NCI-H1694 (cell line): ENCODE measurements at places on chromosomes 3 and 15.

GRCh38 chr3:155886915-155887314, 16.5 kb downstream of the GMPS start:
- DNase-seq = no peak

GRCh38 chr3:36653095-36653494, 111.3 kb downstream of the DCLK3 start:
- no peak for DNase-seq

DNA sequence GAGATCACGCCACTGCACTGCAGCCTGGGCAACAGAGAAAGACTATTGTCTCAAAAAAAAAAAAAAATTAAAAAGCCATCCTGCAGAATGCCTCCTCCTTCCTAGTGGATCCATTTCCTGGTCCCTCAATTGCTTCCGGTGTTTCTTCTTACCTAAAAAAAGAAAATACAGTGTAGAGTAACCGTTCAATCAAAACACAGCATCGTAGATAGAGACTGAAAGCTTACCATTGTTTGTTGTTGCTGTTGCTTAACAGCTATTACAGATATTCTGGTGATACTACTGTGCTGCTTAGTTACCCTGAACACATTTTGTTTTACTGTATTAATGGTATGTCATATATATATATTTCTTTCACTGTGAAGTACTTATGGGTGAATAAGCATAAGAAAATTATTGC, 105.5 kb upstream of the LRRFIP2 start:
- no peak for DNase-seq

DNA sequence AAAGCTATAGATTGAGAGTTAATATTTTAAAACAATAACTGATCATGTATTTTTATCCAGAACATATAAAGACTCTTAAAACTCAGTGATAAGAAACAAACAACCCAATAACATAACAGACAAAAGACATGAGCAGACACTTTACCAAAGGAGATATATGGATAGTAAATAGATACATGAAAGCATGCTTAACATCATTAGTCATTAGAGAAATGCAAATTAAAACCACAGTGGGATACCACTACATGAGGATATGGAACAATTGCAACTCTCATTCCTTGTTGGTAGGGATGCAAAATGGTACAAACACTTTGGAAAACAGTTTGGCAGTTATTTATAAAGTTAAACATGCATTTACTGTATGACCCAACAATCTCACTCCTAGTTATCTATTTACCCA, 95.0 kb downstream of the IQCH start:
- no peak for DNase-seq

DNA sequence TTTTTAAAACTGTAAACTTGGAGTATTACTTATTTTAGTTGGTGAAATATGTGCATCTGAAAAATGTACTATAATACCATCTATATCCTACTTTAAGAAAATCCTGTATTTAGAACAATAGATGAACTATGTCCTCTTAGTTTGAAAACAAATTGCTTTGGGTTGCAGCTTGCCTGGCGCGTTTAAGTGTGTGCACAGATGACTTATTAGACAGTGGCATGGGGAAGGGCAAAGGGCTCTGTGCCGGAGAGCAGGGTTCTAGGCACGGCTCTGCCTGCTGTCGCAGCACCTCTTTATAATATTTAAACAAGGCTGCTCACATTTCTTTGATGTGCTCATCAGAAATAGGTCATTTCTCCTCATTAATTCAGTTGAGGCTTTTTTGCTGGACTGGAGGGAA, 10.0 kb downstream of the PXK start:
- DNase-seq = no peak

DNA sequence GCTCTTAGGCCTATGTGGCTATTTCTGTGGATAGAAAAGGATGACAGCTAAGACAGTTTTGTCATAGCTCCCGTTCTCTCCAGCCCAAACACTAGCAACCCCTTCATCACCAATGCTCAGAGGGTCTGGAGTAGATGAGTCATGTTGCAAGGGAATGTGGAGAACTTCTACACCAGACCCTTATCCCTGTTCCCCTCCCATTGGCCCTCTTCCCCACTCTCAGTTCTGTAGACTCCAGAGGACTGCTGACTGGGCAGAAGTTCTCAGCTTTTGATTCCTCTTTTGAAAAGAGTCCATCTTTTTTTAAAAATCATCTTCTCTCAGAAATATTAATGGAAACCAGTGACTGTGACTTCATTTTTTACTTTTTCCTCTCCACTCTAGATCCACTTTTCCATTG, 2.4 kb upstream of the MYZAP start:
- DNase-seq = no peak

GRCh38 chr15:55513152-55513551, 5.1 kb upstream of the DNAAF4 start:
- no peak for DNase-seq

- DNase-seq = no peak
Measured at GRCh38 chr15:51970132-51970817, 1.3 kb downstream of the LEO1 start.

- DNase-seq = no peak
Measured at GRCh38 chr15:67124111-67124510, 58.7 kb downstream of the SMAD3 start.

DNA sequence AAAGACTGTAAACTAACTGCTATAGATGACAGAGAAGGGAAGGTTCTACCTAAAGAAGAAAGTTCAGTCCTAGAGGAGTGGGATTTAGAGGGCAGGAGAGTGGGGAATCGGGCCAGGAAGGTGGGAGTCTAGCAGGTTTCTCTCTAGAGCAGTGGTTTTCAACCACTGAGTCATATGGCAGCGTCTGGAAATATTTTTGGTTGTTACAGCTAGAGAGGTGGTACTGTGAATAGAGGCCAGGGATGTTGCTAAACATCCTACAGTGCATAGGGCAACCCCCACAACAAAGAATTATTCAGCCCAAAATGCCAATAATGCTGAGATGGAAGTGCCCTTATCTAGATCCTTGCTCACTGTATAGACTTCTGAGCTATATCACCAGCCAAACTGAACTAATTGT, 28.7 kb downstream of the ATP1B3 start:
- no peak for DNase-seq

DNA sequence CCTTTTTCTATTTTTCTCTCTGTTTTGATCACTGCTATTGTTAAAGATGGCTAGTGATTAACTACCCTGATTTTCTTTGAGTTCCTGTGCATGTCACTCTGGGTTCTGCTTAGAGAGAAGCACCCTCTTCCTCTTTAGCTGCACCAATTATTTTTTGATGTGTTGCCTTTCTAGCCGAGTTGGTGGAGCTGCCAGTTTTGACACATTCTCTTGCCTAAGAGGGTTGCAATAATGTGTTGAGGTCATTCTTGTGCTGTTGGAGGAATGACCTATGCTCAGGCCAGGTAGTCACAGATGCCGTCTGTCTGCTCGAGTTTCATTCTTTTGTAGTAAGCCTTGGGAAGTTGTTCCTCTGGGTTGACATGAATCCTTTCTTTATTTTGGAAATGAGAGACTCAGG, 84.6 kb upstream of the DPH6 start:
- DNase-seq = no peak

GRCh38 chr15:63551400-63551799, 45.8 kb upstream of the FBXL22 start:
- no peak for DNase-seq

DNA sequence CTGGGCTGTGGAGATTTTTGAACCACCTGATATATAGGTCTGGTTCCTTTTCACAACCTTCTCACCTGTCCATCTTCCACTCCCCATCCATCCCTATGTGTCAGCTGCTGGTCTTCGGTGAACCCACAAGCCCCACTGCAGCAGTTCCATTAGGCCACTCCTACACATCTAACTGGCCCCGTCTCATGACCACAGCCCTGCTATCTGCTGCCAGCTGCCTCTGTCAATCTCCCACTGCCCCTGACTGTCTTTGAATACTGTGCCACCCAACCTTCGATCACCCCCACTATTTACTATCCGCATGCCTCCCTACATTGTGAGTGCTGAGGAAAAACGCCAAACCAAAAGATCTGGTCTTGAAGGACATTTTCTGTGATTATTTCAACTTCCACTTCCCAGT, 795.4 kb downstream of the IGSF11 start:
- DNase-seq = no peak

GRCh38 chr15:98440917-98441316, 207.4 kb upstream of the IGF1R start:
- DNase-seq = no peak

DNA sequence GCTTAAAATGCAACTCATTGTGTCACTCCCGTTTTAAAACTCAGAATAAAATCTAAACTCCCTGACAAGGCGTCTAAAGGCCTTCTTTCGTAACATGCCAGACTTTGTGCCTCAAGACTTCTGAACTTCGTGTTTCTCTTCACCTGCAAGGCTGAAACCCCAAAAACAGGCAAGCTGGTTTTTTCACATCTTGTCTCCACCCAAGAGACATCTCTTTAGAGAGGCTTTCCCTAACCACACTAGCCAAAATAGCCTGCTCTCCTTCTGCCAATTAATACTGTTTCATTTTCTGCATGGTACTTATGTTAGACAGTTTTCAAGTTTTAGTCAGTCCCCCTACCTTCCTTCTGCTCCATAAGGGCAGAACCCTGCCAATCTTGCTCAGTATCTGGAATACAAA, 41.6 kb downstream of the RAF1 start:
- DNase-seq = no peak

- DNase-seq = no peak
Measured at GRCh38 chr15:45429941-45430792, 51.8 kb upstream of the GATM start.

DNA sequence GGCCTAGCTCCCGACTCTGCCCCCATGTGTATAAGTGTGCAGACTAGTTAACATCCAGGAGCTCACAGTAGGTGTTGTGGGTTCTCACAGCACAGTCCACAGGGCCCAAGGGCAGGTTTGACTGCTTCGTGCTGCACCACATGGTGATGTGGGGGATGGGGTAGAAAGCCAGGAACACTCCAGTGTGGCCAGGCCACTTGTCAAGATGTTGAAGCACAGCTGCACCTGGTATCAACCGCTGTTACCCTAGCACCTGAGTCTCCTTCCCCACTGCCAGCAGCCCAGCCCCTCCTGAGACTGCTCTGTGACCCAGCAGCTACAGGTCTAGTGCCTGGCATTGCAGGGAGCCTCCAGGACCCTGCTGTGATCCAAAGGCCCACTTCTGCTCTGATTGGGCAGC, 53.4 kb downstream of the CHDH start:
- DNase-seq = no peak

GRCh38 chr3:37223141-37223558, 48.8 kb upstream of the LRRFIP2 start:
- DNase-seq = no peak

- DNase-seq = no peak
Measured at GRCh38 chr3:12456441-12456840, 27.8 kb upstream of the TSEN2 start.

DNA sequence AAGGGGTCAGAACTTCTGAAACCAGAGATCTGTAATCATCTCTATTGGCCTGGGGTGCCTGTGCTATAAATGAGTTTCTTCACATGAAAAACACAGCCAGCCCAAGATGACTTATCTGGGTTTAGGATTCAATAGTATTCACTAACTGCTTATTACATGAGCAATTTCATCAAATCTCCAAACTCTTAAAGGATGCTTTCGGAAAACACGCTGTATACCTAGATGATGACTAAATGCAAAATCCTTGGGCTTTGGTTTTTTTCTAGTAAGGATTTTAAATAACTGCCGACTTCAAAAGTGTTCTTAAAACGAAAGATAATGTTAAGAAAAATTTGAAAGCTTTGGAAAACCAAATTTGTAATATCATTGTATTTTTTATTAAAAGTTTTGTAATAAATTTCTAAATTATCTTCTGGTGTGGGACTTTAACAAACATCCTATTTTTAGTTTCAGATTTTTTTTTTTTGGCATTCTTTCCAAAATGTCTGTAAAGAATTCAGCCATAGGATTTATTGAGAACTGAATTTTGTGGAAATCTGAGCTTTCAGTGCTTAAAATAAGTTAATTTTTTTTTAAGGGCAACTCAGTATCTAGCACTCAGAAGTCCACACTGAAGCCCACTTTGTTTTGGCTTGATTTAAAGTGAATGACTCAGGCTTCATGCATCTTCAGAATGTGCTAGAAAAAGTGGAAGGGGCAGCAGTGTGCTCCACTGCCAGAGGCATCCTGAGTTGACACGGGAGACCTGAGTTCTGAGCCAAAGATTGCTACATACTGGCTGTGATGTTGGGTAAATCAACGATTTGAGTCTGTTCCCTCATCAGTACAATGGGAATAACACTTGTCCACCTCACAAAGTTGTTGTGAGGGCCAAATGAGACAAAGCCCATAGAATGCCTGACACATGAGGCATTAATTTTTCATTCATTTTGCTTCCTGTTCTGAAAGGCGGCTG, 18.7 kb downstream of the TMEM43 start:
- DNase-seq = no peak

GRCh38 chr3:193783166-193783896, 190.3 kb downstream of the OPA1 start:
- no peak for DNase-seq

DNA sequence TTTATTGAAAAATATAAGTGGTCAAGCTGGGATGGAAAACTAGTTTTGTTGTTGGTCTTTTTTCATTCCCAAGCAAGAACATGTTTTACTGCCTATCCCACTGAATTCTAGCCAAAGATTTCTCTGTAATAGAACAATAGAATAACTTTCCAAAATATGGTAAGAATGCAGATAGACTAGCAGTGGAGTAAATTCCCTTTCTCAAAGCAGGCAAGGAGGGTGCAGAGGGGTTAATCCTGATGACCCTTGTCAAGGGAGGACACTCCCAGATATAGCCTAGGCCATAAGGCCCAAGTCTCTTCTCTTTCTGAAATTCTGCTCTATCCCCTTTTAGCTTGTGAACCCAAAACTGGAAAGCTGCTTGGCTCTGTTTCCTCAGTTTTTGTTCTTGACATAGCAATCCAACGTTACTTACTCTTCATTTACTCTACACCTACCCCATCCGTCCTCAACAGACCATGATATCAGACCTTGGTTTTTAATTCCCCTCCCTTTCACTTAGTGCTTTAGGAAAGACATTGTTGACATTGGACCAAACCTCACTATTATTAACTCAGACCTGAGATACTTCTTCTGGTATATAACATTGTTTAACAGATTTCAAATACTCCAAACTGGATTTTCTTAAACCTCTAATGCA, 453.6 kb upstream of the THBS1 start:
- no peak for DNase-seq

GRCh38 chr3:46979958-46980497, 562 bp downstream of the NBEAL2 start:
- DNase-seq = no peak

DNA sequence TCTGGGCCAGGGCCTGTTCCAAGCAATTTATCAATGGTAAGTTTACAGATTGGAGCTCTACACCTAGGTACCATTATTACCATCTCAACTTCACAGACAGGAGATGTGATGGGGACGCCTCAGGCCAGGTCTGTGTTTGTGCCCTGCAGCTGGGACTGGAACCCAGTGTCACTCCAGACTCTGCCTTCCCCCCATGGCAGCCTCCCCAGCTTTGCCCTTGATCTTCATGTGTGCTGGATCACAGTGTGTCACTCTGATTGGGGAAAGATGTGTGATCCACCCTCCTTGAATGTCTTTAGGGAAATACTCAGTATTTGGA, 59.6 kb downstream of the MGLL start:
- no peak for DNase-seq

DNA sequence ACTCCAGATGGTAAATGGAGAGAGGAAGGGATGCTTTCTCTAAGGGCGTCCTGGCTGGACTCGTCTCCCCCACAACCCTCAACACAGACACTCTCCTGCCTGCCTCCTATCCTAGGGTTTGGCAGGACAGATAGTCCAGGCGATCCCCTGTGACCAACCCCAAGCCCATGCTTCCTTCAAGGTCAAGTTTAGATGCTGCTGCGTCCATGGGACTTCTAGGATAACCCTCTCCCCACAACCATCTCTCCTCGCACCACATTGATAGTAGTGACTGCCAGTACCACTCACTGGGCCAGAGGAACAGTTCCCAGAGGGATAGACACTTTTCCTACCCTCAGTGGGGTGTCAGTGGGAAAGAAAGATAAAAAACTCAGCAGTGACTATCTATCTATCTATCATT, 166.0 kb downstream of the ABHD5 start:
- no peak for DNase-seq
